ENCODE measurements at places on chromosomes 13 and 19.

DNA sequence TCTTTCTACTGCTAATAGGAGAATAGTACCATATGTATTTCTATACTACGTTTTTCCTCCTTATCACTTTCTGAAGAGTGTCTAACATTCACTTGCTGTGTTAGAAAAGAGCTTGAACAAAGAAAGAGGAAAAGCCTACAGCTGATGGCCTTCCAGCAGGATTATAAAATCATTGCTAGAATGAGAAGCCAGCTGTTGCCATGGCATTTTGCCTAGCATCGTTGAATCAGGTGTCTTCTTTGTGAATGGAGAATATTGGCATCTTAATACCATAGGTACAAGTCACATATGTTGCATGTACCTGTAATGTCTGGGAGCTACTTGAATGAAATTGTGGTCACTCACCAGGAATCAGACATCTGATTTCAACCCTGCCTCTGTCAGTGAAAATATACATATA lies 1174.9 kb downstream of the PCDH17 start:
- DNase-seq: no peak

- DNase-seq: no peak
Observed at GRCh38 chr13:48163061-48163460, 68.2 kb upstream of the MED4 start.

DNA sequence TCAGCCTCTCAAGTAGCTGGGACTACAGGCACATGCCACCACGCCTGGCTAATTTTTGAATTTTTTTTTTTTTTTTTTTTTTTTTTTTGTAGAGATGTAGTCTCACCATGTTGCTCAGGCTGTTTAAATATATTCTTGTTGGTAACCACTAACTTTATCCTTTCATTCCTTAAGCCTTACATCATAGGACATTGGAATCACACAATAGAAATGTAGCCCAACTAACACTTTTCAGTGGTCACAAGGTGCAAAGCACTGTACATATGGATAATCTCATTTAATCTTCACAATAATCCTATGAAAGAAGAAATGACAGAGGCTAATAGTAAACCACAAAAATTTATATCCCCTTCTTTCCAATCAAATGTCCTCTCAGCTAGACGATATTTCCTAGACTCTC lies 417.8 kb upstream of the DACH1 start:
- no peak for DNase-seq

DNA sequence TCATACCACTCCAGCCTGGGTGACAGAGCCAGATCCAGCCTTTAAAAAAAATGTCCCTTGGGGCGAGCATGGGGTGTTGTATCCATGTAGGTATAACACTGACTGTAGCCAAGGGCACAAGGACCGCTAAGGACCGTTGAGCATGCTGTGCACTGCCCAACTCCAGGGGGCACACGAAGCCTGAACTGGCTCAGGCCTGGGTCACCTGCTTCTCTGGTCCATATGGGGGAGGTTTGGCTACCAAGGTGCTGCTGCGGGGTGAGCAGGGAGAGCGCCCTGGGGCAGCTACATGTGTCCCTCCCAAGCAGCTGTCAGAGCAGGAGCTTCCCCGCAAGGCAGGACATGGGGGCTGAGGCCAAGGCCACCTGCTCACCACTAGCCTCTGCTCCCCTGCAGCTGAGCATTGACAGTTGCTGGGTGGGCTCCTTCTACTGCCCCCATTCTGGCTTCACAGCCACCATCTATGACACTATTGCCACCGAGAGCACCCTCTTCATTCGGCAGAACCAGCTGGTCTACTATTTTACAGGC lies 16.3 kb downstream of the CATSPERG start:
- DNase-seq: no peak

GRCh38 chr13:37510441-37510840 lies 88.1 kb downstream of the POSTN start:
- no peak for DNase-seq

- DNase-seq: no peak
Observed at GRCh38 chr13:70694996-70695715, 586.9 kb upstream of the KLHL1 start.

DNA sequence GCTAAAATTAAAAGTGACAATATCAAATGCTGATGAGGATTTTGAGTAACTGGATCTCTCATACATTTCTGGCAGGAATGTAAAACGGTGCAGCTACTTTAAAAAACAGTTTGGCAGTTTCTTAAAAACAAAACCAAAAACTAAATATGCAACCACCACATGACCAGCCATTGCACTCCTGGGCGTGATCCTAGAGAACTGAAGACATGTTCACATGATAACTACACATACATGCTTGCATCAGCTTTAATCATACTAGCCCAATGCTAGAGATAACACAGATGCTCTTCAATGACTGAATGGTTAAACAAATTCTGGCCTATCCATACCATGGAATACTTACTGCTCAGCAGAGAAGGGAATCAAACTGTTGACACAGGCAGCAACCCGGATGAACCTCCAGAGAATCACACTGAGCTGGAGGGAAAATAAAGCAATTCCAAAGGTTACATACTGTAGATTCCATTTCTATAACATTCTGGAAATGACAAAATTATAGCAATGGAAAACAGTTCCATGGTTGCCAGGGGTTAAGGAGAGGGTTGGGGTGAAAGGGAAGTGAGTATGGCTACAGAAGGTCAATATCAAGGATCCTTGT lies 25.5 kb upstream of the NAXD start:
- DNase-seq: no peak
